GM19239 (cell line): ENCODE measurements at places on chromosomes 7 and 10.

DNA sequence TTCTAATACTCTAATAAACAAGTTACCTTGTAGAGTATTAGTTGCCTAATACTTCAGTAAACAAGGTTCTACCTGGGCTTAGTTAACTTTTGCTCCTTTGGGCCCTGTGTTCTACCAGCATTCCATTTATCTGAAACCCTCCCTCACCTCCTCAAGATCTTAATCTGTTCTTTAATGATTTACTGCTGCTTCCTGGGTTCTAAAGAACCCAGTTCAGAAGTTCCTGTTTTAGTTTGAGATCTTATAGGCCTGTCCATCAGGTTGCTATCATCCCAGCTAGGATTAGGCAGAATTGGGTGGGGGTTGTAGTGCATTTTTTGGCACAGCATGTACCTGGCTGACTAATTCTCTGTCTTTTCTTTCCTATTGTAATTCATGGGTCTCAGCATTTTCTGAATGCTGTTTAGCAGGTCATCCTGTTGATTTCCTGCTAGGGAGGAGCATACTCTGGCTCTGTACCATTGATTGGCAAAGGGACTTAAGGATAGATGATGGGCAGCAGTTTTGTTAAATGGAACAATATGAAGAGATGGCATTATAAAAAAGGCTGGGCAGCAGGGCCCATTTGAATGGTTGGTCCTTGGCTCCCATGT lies 53.7 kb upstream of the TMEM248 start:
- no peak for DNase-seq

DNA sequence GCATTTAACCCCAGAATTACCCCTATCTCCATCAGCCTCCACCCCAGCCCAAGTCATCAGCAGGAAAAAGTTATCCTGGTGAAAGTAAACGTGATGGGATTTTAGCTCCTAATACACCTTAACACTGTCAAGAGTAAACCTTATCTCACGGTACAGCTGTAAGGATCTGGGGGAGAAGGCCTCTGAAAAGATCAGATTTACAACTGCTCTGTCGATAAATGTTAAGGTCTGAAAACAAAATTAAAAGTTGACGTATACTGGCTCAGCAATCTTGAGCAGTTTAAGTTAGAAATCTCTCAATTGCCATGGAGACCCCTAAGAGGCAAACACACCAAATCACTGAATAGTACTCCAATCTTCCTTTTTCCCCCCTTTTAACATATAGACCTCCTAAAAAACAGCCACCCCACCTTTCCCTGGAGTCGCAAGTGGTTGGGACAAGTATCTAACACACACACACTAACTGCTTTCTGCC lies 6.1 kb downstream of the SKAP2 start:
- DNase-seq = no peak

GRCh38 chr7:94178230-94178629 lies 174.1 kb upstream of the BET1 start:
- DNase-seq = peak; percentile 24

DNA sequence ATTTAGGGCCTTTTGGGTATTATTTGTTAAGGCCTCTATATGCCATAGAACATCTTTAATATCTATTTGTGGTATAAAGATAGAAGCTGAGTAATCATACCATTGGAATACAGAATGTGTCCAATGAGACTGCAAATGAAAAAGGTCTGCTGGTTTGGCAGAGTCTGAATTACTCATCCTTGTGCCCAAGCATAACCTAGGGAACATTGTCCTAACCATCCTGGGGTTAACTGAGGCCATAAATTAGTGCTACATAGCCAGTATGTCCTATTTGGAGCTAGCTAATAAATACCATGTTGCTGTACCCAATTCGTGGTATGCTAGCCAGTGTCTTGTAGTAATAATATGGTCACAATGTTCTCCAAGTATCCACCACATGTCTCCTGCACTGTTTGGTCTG lies 117.1 kb downstream of the ANKRD26 start:
- DNase-seq = no peak

DNA sequence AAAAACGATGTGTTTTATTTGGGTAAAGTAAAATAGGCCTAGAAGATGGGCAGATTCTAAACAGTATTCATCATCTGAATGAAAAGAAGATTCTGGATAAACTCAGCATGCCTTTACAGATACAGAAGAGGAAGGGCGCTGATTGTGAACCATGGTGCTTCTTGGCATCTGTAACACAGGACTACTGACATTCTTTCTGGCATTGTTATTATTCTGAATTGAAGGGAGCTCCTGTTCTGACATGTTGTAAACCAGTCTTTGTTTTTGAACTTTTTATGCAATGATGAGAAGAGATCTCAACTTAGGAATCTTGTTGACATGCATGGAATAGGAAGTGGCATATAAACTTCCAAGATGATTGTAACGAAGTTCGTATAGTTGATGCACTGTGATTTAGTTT lies 13.5 kb downstream of the RPA3 start:
- no peak for DNase-seq

DNA sequence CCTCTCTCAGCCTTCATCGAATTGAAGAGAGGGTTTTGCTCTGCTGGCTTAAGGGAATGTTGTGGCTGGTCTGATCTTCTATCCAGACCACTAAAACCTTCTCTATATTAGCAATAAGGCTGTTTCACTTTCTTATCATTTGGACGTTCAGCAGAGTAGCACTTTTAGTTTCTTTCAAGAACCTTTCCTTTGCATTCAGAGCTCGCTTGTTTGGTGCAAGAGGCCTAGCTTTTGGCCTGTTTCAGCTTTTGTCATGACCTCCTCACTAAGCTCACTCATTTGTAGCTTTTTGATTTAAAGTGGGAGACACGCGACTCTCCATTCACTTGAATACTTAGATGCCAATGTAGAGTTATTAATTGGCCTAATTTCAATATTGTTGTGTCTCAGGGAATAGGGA lies 3.9 kb downstream of the MPP7 start:
- DNase-seq = no peak

- DNase-seq = no peak
These were observed 292.2 kb upstream of the ZWINT start for GRCh38 chr10:56653289-56653688.

DNA sequence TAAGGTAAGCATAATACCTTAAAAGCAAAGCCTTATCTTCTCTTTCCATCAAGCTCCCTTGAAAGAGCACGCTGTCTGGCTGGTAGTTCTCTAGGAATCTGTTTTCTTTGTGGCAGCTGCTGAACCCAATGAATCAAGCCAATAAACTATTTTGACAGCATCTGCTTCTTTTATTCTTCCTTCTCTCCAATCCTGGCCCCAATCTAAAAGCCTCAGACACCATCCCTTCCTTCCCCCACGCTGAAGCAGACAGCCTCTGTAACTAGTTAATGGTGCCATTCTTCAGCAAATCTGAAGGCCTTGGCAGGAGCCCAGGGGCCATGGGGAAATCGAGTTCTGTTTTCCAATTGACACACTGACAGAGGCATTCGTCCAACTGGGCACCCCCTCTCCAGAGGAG lies 186.6 kb upstream of the LYZL1 start:
- DNase-seq = no peak

GRCh38 chr10:28382525-28383269 lies 79.8 kb upstream of the MPP7 start:
- DNase-seq = no peak

DNA sequence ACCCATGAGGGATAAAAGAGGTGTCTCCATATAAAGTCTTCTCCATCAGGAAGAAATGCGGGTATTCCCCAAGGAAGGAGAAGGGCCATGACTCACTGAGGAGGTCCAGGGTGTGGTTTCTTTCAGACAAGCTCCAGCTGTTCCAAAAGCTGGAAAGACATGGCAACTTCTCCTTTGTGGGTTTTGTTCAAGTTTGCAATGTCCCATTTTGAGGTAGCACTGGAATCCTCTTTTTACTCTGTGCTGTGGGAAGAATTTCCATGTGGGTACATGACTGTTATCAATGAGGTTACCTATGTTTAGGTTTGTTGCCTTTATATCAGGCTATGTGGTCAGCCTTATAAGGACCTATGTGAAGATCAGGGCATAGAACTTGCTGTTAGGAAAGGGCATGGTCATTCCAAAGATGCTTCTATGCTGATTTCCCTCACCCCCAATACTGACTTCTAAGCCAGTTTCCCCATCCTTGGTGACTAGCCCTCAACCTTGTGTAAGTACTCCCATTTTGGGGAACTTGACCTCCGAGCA lies 697.5 kb downstream of the INHBA start:
- no peak for DNase-seq

- no peak for DNase-seq
These were observed 445.6 kb downstream of the GFRA1 start for GRCh38 chr10:115827231-115828009.

- DNase-seq = no peak
These were observed 28.7 kb downstream of the ERLIN1 start for GRCh38 chr10:100157156-100157555.
